ENCODE measurements at places on chromosomes 7 and 10.

- peak; percentile 72 for DNase-seq
Observed at GRCh38 chr10:119209035-119209735, 1.8 kb downstream of the GRK5 start.

- DNase-seq: no peak
Observed at GRCh38 chr7:94675356-94675755, 19.4 kb upstream of the SGCE start.

DNA sequence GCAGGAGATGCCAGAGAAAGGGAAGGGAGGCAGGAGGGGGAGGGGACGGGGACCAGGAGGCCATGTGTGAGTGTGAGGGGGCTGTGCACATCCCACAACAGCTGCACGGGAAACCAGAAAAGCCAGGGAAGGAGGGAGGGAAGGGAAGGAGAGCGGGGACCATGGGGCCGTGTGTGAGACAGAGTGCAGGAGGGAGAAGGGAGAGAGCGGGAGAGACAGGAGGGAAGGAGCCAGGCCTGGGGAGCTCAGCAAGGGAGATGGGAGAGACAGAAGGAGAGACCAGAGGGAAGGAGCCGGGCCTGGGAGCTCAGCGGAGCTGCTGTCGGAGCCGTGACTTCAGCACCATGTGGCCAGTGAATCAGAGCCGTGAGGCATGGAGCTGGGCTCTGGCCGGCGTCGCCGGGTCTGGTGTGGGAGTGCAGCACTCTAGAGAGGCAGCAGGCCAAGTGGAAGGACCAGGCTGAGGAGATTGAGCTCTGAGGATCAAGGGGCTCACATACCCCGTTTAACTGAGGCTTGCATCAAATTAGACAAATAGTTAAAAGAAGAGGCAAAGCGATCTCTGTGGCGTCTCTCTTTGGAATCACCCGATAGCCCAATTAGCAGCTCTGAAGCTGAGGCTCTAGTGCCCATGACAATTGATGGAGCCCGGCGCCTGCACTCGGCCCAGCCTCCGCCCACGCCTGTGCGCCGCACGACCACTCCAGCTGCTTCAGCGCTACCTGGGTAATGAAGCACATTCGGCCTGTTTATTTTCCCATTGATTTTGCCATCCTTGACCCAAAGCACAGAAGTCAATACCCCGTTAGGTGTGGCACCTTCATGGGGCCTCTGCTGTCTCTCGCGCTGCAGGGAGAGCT lies 150.4 kb downstream of the MAD1L1 start:
- no peak for DNase-seq

DNA sequence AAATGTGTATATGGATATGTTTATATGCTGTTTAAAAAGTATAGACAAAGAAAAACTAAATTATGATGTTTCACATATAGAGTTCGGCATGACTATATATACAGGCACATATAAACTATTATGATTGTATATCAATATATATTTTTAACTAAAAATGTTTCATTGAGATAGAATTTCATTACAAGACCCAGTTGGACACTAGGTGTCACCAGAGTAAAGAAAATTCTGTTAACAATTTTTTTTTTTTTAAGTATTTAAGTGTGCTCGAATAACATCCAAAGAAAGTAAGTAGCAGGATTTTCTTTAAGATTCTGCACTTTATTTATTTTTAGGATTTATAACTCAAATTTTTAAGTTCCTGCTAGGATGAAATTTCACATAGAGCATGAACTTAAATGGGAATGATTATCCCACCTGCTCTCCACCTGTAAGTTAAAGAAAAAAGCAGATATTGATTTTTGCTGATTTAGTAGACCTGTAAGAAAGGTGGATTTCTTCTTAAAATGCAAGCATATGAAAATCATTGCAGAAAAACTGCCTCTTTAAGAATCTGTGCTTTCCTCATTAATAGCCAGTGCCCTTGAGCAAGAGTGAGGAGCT lies 961.5 kb downstream of the PCDH15 start:
- no peak for DNase-seq

DNA sequence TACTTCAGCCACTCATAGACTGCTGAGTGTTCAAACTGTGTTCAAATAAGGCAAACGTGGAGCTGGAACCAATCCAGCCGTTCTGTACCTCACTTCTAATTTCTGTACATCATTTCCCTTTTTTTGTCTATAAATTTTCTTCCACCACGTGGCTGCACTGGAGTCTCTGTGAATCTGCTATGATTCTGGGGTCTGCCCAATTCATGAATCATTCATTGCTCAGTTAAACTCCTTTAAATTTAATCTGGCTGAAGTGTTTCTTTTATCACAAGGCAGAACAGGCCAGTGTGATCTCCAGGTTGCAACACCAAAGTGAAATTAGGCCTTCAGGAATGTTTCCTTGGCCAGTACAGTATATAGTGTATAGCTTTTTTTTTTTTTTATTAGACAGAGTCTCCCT lies 53.5 kb downstream of the DNAJC12 start:
- no peak for DNase-seq

Data from activated naive CD4-positive, alpha-beta T cell treated with anti-CD3 and anti-CD28 coated beads for 36 hours (primary cell).